ENCODE measurements at places on chromosomes 3 and 15.

GRCh38 chr15:69156736-69157381 lies 3.6 kb upstream of the GLCE start:
- no peak for DNase-seq

- no peak for DNase-seq
These were observed 25.3 kb downstream of the NCEH1 start for GRCh38 chr3:172685331-172686214.

- no peak for DNase-seq
These were observed 30.8 kb downstream of the TMEM45A start for GRCh38 chr3:100523050-100523760.

DNA sequence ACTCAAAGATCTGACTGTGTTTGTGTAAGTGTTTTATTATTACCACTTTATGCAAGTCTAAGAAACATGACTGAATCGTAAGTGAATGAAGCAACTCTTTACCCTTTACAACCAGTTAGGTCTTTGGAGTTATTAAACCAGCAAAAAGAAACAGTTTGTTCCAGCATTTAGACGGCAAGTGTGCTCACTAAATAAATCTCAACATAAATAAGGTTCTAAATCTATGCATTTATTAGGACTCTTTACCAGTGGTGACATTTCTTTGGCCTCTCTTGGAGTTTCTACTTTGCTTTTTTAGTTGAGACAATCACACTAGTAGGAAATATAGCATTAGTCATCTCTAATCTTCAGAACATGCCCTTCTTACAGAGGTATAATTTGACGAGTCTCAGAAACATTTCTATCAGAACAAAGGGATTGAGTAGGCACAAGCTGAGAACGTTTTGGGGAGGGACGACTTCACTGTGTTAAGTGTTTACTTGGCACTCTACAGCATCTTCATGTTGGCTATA lies 739.9 kb upstream of the NR2F2 start:
- no peak for DNase-seq

DNA sequence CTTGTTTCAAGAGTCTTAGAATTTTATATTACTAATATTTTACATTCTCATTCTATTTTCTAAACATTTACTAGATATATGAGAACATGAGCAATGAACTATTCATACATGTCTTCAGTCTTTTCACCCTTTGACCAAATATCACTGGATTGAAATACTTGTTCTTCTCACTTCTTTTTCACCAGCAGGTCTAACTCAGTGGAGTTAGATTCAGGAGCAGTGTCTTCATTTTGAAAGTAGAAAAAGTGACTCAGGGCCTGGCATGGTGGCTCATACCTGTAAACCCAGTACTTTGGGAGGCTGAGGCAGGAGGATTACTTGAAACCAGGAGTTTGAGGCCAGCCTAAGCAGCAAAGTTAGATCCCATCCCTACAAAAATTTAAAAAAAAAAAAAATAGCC lies 70.8 kb downstream of the USP13 start:
- DNase-seq: no peak

- no peak for DNase-seq
These were observed 3.2 kb upstream of the TBC1D23 start for GRCh38 chr3:100257586-100257985.

GRCh38 chr3:120311863-120312794 lies 27.1 kb upstream of the GPR156 start:
- no peak for DNase-seq

DNA sequence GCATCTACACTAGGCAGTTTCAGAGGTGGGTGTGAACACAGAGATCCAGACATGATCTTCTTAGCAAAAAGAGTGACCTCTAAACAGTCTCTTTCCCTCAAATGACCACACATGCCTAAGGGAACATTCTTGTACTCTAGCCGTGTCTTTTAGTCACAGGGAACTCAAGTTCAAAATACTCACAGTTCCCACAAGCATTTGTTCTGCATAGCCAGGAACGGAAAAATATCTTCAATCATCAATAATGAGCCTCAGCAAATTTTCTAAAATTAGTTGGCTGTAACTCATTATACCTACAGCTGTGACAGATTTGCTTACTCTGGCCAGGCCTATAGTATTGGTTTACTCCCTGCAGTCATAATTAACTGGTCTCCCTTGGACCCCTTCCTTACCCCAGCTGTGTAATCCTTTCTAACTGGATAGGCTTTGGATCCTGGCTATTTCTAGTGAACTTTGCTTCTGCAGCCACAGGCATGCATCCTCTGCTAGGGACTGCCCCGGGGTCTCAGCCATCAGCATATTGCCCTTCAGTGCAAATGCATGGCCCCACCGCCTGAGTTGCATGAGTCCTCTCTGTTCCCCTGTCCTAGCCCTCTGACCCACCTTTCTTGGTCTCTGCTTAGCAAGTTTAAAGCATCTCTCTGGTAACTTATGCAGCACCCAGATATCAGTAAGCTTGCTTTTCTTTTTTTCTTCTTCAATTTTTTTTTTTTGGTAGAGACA lies 56.0 kb upstream of the HACD2 start:
- DNase-seq: no peak

DNA sequence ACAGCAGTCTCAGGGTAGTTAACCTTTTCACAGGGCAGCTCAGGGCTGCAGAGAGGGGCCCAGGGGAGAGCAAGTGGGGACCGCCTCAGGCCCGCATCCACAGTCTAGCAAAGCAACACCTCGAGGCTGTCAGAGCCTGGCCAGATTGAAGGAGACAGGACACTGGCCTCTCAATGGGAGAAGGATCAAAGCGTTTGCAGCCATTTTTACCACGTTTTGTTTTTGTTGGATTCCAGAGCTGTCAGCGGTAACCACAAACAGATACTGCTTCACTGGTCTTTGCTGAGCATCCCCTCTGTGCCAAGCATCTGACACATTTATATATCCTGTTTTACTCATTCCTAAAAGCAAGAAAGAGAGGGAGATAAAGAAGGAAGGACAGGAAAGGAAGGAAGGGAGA lies 153.8 kb downstream of the SHQ1 start:
- DNase-seq: no peak

GRCh38 chr3:58880182-58880581 lies 169.6 kb downstream of the CFAP20DC start:
- no peak for DNase-seq

DNA sequence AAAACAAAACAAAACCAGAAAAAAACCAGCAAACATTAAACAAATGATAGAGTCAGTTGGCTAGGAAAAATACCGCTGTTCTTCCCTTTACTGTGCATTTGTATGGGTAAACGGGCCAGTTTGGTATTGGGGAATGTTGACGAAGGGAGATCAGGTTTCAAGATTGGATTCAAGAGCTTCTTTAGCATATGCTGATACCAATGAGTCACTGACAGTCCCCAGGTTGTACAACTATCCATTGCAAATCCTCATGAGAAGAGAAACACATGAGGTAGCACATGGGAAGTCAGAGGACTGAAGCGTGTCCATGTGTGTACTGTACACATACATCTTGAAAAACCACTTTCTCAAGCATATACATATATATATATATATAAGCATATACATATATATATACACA lies 25.6 kb downstream of the TIGIT start:
- no peak for DNase-seq

- no peak for DNase-seq
These were observed 94.6 kb downstream of the EEFSEC start for GRCh38 chr3:128247666-128248409.

DNA sequence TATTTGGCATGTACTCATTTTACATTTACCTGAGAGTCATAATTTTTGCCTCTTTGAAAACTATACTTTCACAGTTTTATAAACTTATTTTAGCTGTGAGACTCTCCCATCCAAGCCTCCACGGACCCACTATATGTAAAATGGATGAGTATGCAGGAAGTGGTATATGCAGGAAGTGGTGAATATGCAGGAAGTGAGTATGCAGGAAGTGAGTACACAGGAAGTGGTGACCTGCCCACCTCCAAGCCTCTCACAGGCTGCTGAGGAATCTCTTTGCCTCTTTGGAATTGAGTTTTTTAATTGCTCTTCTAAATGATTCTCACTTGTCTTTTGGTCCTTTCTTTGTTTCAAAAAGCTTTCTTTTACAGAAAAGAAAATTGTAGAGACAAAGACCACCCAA lies 85.2 kb downstream of the KBTBD8 start:
- peak; percentile 48 for DNase-seq

DNA sequence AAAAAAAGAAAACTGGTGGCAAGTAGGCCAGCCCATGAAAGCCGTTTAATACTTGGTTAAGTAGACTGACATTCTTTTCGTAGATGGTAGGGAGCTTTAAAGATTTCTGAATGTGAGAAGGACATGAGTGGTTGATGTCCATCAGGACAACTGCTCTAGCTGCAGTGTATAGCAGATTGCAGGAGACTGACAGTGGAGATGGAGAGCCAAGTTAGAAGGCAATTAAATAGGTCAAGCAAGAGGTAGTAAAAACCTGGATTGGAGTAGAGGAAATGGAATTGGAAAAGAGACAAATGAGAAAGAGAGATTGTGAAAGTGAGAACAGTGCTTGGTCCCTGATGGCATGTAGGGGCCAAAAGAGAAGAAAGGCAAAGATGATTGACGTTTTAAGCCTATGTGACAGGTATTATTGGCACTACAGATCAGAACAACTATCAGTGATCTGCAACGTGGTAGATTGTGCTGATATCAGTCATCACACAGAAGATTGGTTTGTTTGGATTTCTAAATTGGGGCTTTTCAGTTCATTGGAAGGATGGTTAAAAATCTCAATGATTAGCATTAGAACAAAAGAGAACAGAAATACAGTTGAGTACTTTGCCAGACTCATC lies 74.0 kb downstream of the CNTN4 start:
- no peak for DNase-seq

DNA sequence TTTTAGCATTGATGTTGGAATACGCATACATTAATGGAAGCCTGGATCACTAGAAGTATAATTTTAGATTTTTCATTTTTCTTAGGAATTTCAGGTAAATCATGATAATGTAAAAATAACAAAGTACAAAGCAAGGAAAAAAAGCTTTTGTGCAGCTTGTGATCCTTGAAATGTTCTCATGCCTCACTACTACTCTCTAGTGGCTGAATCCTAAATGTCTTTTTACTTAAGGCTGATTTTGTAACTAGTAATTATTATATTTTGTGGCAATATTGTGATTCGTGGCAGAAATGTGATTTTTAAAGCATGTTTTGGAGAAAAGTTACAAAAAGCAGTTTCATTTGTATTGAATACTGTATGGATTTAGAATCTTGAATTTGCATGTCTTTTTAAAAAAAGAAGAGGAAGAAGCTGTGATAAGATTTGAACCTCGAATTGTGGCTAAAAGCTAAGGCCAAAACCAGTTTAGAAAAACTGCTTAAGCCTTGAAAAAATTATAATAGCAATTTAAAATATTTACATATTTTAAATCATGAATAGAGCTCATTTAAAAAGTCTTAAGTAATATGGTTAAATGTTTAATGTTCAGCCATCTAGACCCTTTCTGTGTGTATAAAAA lies 39.0 kb downstream of the U2SURP start:
- DNase-seq: no peak

- no peak for DNase-seq
These were observed 22.2 kb downstream of the MESD start for GRCh38 chr15:80967451-80967850.

GRCh38 chr15:74383695-74384565 lies 16.5 kb upstream of the CYP11A1 start:
- peak; percentile 74 for DNase-seq

DNA sequence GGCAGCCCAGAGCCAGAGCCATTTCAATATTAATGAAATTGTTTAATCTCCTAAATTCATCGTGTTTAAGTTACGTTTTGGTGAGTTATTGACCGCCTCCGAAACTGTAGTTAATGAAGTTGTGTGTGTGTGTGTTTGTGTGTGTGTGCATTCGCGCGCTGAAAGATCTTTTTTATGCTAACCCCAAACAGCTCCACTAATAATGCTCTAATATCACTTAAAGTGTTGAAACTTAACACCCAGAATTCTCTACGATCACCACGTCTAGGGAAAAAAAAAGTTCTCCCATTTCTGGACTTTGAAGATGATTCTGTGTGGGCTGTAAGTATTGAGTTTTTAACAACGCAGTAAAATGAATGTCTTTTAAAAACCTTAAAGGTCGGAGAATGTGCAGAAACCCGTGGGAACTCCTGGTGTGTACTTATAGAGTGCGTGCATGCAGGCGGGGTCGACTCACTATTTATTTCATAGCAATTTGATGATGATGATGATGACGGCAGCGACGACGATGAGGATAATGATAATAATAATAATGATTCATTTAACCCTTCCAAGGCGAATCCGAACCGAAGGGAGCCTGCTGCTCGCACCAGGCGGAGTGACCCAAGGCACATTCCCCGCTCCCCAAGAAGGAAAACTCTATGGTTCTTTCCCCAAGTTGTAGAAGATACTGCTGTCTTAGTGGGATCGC lies 1.4 kb upstream of the FOXB1 start:
- no peak for DNase-seq

DNA sequence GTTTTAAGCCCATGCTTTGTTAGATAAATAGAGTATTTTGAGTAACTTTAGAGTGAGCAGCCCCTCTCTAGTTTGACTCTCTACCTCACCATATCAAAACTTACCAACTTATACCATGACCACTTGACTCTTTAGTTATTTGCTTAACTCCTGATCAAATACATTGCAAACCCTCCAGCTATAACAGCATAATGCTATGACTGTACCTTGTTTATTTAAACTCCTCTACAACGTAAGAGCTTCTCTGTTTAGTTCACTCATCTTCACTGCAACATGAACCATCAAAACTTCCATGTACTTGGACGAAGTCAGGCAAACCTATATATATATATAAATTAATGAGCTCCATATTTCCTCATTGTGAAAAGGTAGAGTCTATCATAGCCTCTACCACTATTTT lies 218.2 kb downstream of the DPH6 start:
- DNase-seq: no peak

- no peak for DNase-seq
These were observed 14.3 kb downstream of the PPCDC start for GRCh38 chr15:75037685-75038084.

DNA sequence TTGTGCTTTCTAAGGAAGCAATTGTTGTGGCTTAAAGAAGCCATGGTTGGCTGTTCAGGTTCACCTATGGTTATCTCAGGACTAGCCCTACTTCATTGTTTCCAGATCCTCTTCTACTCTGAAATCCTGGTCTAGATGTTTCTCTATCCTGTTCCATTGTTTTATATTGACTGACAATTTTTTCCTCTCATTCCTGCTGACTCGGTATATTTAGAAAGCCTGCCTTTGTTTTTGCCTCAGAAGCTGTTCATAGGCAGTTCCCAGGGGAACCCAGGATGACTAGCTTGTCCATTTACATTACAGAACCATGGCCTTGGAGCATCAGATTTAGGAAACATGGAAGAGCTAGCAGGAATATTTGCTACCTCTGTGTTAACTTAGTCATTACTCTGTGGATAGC lies 64.0 kb downstream of the SLC9C1 start:
- no peak for DNase-seq

Data from activated naive CD4-positive, alpha-beta T cell treated with anti-CD3 and anti-CD28 coated beads, Interleukin-2, amount 50 U/mL, for 16 hours (primary cell).